ENCODE measurements at places on chromosomes 13 and 19.
A peak's percentile ranks its signal among the peaks of the same experiment; 100 is the strongest.

GRCh38 chr19:17778251-17778967 lies 16.5 kb upstream of the B3GNT3 start:
- DNase-seq, result peak; percentile 83

GRCh38 chr13:29594710-29595379 lies 643 bp downstream of the SLC7A1 start:
- peak; percentile 57 for DNase-seq

GRCh38 chr19:3538258-3538929 lies 580 bp upstream of the TEKTIP1 start:
- no peak for DNase-seq

- no peak for DNase-seq
Observed at GRCh38 chr13:109123971-109124370, 494.6 kb downstream of the MYO16 start.

GRCh38 chr13:102609696-102610095 lies 12.9 kb downstream of the TPP2 start:
- DNase-seq, result no peak

- DNase-seq, result no peak
Observed at GRCh38 chr19:41133260-41133659, 19.0 kb downstream of the CYP2F1 start.

GRCh38 chr19:53965091-53965490 lies 2.4 kb downstream of the CACNG8 start:
- no peak for DNase-seq

Data from MCF 10A (cell line).